ENCODE measurements at places on chromosomes 1 and 21. TPM values are rescaled to one million over a fixed set of nuclear protein-coding genes. Genes with fewer than 3 reads are reported as not detected.

The TSACC gene
- not detected for total RNA-seq

The BSDC1 gene
- 23.9 TPM for total RNA-seq

The TRIM67 gene
- total RNA-seq = not detected

The PRRX1 gene
- total RNA-seq = 2.8 TPM

The RBM11 gene
- total RNA-seq = not detected

The INKA2 gene
- total RNA-seq = 5.1 TPM

The CLCA1 gene
- total RNA-seq = 0.13 TPM

The COL24A1 gene
- 2.4 TPM for total RNA-seq

The KTI12 gene
- 20.4 TPM for total RNA-seq

The ZSWIM5 gene
- total RNA-seq = 0.74 TPM

The GJA8 gene
- not detected for total RNA-seq

The CFHR3 gene
- total RNA-seq = not detected

The LRRC39 gene
- total RNA-seq = 0.13 TPM

The UBE2U gene
- not detected for total RNA-seq

The KCNA3 gene
- 3.1 TPM for total RNA-seq

The DPYD gene
- 15.5 TPM for total RNA-seq

The OR2AK2 gene
- total RNA-seq = not detected

The ADAMTS5 gene
- not detected for total RNA-seq

The TMEM61 gene
- total RNA-seq = not detected

The CFAP107 gene
- not detected for total RNA-seq

The GPR25 gene
- not detected for total RNA-seq

Measured in GM12878 (cell line).